ENCODE measurements at places on chromosomes 6 and 20.

- no peak for DNase-seq
These were observed 7.5 kb downstream of the BCAS1 start for GRCh38 chr20:54062812-54063280.

DNA sequence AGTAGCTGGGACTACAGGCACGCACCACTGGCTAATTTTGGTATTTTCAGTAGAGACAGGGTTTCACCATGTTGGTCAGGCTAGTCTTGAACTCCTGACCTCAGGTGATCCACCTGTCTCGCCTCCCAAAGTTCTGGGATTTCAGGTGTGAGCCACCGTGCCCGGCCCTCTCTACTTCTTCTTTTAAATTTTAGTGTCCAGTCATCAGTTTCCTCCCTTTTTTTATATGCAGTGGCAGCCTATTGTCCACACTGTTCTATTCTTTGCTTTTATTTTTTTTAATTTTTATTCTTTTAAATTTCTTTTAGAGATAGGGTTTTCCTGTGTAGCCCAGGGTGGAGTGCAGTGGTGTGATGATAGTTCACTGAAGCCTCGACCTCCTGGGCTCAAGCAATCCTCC, 12.3 kb downstream of the EFCAB8 start:
- DNase-seq, result no peak

DNA sequence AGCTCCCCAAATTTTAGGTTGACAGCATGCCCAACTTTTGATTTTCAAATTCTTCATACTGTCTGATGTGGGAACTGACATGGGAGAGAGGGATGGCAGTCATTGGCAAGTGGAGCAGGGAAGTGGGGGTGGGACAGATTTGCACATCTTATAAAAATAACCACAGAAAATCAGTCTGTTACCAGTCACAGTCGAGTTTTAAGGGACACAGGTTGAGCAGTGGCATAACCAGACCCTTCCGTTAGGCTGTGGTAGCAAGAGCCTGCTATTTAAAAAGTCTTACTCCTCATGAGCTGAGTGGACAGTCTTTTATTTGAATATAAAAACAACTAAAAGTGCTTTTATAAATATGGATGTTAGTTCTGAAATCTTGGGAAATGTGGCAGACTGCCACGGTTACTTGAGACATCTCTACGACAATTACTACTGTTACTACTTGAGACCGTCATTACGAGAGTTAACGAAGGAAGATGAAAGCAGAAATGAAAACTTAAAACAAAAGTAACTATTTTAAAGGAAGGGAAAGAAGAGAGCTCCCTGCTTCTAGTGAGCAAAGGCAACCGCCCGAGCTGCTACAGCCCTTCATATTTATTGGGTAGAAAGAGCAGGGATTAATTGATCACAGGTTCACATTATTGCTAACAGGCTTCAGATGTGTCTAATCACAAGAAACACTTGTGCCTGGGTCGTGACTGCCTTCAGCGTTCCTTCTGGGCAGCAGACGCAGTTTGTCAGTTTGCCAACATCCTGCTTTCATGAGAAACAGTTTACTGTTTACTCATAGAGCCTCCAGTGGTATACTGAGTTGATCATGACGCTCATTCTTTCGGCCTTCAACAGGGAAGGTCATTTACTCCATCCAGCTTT, 71.3 kb downstream of the EFHC1 start:
- DNase-seq, result no peak

- no peak for DNase-seq
These were observed 6.5 kb downstream of the PEDS1 start for GRCh38 chr20:50146732-50147662.

DNA sequence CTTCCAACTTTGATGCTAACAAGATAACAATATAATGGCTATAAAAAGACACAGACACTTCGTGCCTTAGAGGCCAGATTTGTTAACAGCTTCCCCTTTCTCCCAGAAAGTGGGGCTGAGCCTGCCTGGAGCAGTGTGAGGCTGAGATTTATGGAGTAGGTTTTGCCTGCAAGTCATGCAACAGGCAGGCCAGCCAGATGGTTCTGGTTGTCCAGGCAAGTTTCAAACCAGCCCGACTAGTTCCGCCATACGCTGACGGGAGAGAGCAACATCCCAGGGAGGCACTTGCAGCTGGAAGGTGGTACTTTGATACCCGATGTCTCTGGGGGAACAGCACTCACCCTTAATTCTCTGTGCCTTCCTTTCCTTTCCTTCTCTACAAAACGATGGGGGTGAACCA, 81.3 kb upstream of the NAA20 start:
- no peak for DNase-seq

GRCh38 chr6:28152531-28152930, 10.8 kb downstream of the ZKSCAN8 start:
- DNase-seq, result no peak

DNA sequence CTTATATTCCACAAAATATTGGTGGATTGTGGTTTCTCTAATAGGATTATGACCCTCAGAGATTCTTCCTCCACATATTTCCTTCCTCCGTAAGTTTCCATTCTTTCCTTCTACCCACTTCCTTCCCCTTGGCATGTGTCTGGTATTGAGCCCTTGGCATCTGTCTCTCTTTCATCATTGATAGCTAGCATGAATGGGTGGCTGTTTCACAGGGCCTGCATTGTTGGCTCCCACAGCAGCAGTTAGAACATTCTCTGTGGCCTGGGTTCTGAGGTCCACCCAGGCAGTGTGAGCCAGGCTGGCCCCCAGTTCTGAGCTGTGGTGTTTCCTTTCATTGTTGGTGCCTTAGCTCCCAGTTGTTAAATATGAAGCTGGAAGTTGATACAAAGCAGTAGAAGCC, 125.3 kb downstream of the ANKS1A start:
- DNase-seq, result no peak

GRCh38 chr6:14995966-14996602, 249.8 kb upstream of the JARID2 start:
- no peak for DNase-seq

- DNase-seq, result no peak
These were observed 1382.8 kb upstream of the DEFB115 start for GRCh38 chr20:29874476-29875202.

- DNase-seq, result no peak
These were observed 26.3 kb downstream of the SAMHD1 start for GRCh38 chr20:36925234-36925633.

DNA sequence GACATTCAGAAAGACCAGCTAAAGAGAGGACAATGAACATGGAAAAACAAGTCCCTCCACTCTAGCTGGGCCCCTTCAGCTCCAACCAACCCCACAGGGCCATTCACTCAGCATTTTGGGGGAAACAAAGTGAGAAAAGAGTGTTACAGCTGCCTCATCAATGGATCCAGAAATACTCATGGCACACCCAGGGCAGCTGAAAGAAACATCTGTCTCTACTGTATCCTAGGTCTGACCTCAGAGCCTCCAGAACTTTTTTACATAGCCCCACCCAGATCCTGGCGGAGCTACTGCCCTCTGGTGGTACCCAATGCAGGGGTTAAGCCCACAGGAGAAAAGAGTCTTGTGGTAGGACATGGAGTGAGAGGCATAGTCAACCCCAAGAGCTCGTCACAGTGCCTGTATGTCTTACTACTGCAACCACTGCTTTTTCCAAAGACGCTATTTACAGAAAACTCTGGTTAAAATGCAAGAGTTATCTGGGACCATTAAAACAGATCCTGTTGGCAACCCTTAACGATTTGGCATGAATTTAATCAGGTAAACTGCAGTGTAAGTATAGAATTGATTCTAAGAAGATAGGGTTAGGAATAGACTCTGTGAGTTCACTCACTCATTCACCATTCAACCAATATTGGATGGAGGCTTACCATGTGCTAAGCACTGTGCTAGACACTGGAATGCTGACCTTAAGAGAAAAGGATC, 37.4 kb upstream of the FAM83C start:
- no peak for DNase-seq

- no peak for DNase-seq
These were observed 59.4 kb downstream of the GFOD1 start for GRCh38 chr6:13427801-13428582.

- DNase-seq, result no peak
These were observed 61.7 kb upstream of the GFRAL start for GRCh38 chr6:55265409-55266114.

- no peak for DNase-seq
These were observed 747 bp upstream of the PTPRA start for GRCh38 chr20:2872459-2873009.

- no peak for DNase-seq
These were observed 41.0 kb upstream of the SIRPA start for GRCh38 chr20:1854246-1854645.

- DNase-seq, result no peak
These were observed 105.5 kb downstream of the ARMC2 start for GRCh38 chr6:108953681-108954080.

- DNase-seq, result no peak
These were observed 242.2 kb downstream of the HIVEP2 start for GRCh38 chr6:142702501-142703460.

DNA sequence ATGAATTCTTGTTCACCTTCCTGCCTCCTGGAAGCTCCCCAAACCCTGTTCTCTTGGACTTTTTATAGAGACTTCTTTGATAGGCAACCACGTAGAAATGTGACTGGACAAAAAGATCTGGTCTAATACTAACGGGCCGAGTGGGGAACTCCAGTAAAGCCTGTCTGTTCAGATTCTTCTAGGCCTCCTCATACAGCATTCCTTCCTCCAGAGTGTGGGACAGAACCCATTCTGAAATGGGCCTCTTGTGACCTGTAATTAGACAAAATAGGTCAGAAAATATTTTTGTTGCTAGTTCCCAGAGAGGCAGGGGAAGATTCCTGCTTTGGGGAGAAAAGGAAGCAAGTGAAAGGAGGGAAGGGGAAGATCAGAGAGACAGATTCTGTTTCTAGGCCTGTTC, 374.3 kb downstream of the CDH26 start:
- no peak for DNase-seq

GRCh38 chr20:62921119-62921687, 5.1 kb downstream of the DIDO1 start:
- DNase-seq, result no peak

GRCh38 chr6:116362276-116362675, 8.5 kb upstream of the DSE start:
- DNase-seq, result no peak

DNA sequence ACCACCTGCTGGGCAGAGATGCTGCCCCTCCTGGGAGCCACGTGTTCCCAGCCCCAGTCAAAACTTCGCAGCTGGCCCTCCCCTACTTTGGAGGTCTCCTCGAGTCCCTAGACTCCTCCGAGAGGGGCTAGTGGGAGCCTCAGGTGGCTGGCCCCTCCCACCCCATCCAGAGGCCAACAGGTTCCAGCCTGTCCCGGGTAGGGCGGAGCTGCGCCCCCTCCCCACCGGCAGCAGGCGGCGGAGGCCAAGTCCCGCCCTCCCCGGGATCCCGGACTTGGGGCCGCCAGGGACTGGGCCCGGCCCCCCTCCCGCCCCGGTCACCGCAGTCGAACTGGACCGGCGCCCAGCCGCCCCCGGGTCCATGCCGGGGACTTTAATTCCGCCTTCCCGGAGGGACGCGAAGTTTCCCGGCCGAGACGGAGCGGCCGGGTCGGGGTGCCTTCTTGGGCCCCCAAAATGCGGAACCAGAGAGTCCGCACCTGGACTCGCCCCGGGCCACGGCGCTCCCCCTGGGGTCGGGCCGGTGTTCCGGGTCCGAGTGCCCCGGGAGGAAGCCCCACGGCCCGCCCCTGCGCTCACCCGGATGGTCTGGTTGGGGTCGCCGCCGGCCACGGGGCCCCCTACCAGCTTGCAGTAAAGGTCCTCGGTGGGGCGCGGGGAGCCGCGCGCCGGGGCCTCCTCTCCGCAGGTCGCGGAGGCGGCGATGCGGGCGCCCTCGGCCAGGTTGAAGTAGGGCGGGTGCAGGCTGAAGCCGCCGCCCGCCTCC, 559 bp downstream of the LAMA5 start:
- no peak for DNase-seq

- DNase-seq, result no peak
These were observed 56.8 kb downstream of the KCNS1 start for GRCh38 chr20:45044084-45044573.

DNA sequence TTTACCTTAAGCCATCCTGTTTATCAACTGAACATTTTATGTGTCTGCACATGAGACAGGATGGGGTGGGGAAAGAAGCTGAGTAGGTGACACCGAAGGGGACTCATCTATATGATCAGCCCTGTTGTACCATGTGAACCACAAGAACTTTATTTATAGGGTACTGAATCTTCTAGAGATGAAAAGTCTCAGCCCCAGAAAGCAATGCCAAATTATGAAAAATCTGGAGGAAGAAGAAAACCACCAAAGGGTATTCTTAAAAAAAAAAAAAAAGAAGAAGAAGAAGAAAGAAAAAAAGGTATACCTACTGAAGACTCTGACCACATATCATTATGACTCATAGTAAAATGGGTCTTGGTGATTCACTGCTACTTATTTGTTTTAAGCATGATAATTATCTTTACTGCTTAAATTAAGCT, 39.8 kb upstream of the HBS1L start:
- no peak for DNase-seq

DNA sequence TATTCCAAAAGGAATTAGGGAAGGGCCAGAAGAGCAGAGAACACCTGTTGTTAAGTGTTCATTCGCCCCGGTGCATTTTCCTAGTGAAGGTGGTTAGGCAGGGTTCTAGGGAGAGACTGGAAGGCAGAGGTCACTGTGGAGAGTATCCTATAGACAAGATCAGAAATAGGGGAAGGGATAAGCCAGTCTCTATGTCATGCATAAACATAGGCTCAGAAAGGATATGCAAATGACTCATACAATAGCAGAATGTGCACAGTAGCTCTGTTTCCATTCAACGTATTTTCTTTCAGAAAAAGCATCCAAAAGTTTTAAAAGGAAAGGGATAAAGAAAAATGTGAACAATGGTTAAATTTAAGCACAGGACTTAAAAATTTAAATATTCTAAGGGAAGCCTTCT, 47.4 kb downstream of the BMP6 start:
- DNase-seq, result no peak

GRCh38 chr6:130526466-130526865, 160.6 kb downstream of the TMEM200A start:
- DNase-seq, result no peak

- DNase-seq, result no peak
These were observed 14.6 kb upstream of the MICB start for GRCh38 chr6:31483392-31483791.

GRCh38 chr6:21045135-21045700, 511.0 kb downstream of the CDKAL1 start:
- no peak for DNase-seq

- DNase-seq, result no peak
These were observed 70.8 kb upstream of the AGPAT4 start for GRCh38 chr6:161344626-161345025.

DNA sequence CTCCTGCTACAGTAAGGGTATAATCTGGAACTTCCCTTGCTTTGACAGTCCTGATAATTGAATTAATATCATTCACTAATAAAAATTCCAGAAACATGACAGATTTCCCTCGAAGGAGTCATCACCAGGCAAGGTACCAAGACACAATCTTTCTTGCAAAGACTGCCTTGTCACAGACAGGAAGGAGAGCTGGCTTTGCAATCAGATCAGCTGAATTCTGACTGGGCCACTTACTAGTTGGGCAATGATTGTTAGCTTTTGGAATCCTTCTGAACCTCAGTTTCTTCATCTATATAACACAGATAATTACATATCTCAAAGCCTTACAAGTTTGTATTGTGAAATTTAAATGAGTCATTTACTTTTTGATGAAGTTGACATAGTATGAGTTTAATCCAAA, 344.2 kb downstream of the RFPL4B start:
- peak; percentile 79 for DNase-seq

All from BJ (cell line).